ENCODE measurements at places on chromosomes 12 and 14.

- no peak for DNase-seq
These were observed 196.2 kb downstream of the KIF26A start for GRCh38 chr14:104334424-104335161.

GRCh38 chr12:50314636-50315312, 31.5 kb upstream of the LIMA1 start:
- peak; percentile 1 for DNase-seq

GRCh38 chr12:111730420-111730819, 36.3 kb upstream of the ALDH2 start:
- DNase-seq, result no peak

- no peak for DNase-seq
These were observed 164.9 kb downstream of the ANO4 start for GRCh38 chr12:100959481-100959880.

GRCh38 chr12:54392485-54393206, 8.1 kb upstream of the ZNF385A start:
- DNase-seq, result no peak

DNA sequence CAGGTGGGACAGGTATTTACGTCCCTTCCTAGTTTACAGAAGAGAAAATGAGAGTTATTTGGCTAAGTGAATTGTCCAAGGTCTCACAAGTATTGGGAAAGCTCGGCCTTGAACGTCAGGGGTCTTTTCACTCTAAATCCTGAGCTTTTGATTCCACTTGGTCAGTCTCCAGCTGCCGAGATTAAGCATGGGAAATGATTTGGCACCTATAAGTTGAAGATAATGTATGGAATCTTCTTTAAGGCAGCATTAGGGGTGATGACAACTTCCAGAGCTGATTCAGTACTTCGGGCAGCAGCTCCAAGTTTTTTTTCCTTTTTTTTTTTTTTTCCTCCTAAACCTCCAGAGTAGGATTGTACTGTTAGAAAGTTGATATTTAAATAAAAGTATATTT, 722 bp downstream of the FAM234B start:
- no peak for DNase-seq

DNA sequence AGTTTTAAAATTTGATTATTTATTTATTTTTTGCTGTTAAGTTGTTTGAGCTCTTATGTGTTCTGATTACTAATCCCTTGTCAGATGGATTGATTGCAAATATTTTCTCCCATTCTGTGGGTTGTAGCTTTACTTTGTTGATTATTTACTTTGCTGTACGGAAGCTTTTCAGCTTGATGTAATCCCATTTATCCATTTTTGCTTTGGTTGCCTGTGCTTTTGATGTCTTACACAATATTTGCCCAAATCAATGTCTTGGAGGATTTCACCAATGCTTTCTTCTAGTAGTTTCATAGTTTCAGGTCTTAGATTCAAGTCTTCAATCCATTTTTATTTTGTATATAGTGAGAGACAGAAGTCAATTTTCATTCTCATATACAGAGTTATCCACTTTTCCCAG, 56.5 kb upstream of the PCNX4 start:
- no peak for DNase-seq

GRCh38 chr12:119019166-119019565, 37.8 kb downstream of the SRRM4 start:
- no peak for DNase-seq

- no peak for DNase-seq
These were observed 144.3 kb upstream of the FKBP4 start for GRCh38 chr12:2650261-2651067.

GRCh38 chr12:57983146-57983857, 41.9 kb downstream of the ATP23 start:
- peak; percentile 18 for DNase-seq

DNA sequence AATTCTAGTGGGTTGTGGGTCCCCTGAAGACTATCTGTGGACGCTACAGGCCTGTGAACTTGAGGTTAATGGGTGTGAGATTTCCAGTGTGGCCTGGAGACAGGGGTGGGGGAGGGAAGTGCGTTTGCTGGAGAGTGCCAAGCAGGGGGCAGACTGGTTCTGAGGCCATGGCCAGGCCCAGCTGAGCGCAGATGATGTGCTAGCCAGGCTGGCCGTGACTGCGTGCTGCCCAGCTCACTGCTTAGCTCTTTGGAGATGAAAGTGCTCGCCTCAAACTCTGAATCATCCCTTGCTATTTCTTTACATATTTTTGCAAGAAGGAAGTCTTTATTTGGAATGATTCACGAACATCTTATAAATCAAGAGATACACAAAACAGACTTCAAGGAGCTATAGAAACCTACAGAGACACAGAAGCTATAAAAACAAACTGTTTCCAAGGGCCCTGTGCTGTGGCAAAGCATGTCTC, 75.2 kb upstream of the PLEKHG3 start:
- DNase-seq, result no peak

GRCh38 chr14:69879175-69880043, at the start of gene SMOC1:
Gene SMOC1, plus strand, starts transcription at chr14:69879416. Its CDS starts 263 bp downstream, at chr14:69879679.
- DNase-seq, result no peak

GRCh38 chr14:78182722-78183121, 12.5 kb downstream of the NRXN3 start:
- DNase-seq, result no peak

DNA sequence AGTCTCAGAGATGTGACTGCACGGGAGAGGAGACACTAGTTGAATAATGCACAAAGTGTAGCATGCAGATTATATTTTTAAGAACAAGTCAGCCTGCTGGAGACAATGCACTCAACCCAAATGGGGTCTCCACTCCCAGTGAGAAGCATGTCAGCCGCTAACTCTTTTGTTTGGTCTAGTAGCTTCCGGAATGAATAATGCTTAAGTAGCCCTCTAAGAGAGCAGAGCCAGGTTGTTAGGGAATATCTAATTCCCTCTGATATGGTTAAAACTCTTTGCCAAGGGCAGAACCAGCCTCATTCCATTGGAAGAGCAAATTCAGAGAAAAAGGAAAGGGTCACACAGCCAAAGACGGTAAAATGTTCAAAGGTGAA, 80.4 kb downstream of the DAD1 start:
- DNase-seq, result no peak

- DNase-seq, result peak; percentile 26
These were observed at the start of gene CISTR for GRCh38 chr12:53751336-53752191. Gene CISTR, minus strand, starts transcription at chr12:53751979.

DNA sequence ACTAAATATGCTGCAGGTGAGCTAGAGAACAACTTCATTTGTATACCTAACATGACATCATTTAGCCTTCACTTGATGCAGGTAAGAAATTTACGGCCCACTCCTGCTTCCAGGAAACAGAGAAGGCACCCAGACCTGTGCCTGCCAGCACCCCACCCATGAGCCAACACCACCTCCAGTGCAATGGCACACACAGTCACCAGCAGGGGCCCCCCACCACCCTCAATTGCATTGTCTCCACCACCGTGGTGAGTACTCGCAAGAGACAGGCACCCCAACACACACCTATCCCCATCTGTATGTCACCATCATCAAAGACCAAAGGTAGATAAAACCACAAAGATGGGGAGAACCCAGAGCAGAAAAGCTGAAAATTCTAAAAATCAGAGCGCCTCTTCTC, 107.6 kb downstream of the KLHL28 start:
- DNase-seq, result no peak

DNA sequence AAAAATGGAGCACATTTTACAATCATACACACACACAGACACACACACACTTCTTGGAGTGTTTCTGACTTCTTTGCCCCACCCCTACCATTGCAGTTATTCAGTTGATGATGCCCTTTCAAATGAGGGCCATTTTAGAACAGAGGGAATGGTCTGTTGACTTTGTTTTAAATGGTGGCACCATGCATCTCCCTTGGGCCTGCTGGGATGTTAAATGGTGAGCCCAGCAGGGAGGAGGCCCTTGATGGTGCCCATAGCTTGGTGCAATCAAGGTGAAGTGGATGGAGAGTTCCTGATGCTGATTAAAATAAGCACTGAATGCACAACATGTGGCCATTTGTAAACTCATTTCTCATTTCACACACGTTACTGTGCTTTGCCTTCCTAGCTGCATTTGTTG, 13.3 kb downstream of the C12orf75 start:
- no peak for DNase-seq

DNA sequence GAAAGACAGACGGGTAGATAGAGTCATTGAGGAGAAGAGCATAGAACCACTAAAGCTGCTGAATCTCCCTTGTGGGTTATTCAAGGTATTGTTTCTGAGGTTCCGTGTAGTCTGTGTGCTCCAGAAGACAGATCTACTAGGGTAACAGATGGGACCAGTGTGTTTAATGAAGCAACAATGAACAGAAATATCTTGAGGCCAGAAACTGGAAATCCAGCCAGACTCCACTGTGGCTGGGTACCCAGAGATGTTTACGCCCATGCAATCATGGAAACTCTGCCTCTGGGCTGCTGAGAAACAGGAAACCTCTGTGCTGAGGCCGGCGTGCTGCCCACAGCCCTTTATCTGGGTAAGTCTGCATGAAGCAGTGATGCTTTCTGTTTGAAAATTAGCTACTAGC, 8.3 kb downstream of the PROX2 start:
- DNase-seq, result peak; percentile 14

- DNase-seq, result peak; percentile 27
These were observed 22.8 kb upstream of the GARIN2 start for GRCh38 chr14:67166450-67166853.

- no peak for DNase-seq
These were observed 14.0 kb downstream of the WNT5B start for GRCh38 chr12:1643043-1643442.

Data from CD4-positive, alpha-beta T cell treated with Interleukin-1 beta for 1 hour (primary cell).